ENCODE measurements at places on chromosomes 6 and 20.

GRCh38 chr6:90458353-90459224 is 128.3 kb downstream of the MAP3K7 start:
- DNase-seq: no peak

GRCh38 chr20:54040531-54040930 is 29.9 kb downstream of the BCAS1 start:
- no peak for DNase-seq

GRCh38 chr6:151290877-151291721 is 51.3 kb downstream of the AKAP12 start:
- DNase-seq: no peak

- DNase-seq: no peak
Measured at GRCh38 chr6:145003145-145003544, 718.0 kb downstream of the UTRN start.

DNA sequence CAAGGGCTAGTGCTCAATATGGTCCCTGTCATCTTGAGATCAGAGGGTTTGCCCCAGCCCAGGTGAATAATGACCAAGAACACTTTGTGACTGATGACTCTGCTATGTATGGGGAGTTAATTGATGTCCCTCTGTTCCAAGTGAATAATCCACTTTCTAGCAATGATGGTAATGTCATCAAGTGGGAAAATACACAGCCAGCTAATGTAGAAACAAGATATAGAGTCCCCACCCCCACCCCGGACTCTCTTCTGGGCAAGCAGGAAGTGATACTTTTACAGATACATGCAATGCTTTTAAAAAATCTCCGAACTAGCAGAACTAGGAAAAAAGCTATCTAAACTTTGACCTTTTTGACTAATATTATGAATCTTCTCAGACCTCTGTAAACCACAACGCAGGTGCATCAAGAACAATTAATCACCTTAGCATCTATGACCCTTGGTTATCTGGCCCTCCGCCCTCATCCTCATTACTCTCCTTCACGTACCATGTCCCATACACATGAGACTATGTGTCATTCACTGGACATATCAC is 30.5 kb downstream of the CNR1 start:
- DNase-seq: no peak

DNA sequence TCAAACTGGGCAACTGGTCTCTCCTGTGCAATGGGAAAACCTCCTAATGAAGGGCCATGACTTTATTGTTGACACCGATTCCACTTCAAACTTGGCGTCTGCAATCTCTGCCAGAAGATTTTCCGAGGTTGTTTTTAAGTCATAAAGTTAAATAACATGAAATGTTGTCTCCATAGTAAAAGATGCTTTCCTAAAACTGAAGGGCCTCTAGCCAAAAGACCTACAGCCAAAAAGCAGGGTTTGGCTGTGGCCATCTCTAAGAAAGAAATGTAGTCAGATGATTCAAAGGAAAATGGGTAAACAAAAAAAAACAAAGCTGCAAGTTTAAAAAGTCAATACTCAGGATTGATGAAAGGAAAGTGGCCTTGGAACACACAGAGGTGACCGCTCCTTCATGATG is 14.1 kb downstream of the CD93 start:
- DNase-seq: no peak
